DMS79 treated with DMSO at 0.1 percent for 48 hours (cell line): ENCODE measurements at places on chromosomes 7 and 10.

- DNase-seq: peak; percentile 77
These were observed 10.9 kb upstream of the TAS2R39 start for GRCh38 chr7:143172354-143172753.

DNA sequence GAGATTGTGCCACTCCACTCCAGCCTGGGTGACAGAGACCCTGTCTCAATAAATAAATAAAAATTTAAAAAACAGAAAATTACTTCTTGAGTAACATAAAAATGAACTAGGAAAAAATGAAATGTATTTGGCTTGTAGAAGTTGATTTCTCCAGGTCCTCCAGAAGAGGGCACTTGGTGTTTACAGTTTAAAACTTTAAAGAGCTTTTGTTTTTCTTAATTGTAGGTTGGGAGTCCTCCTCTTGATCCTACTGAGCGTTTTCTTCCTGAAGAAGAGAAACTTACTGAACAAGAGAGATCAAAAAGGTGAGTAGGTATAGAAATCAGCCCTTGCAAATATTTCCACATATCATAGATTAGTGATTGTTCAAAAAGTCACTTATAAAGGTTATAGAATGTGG, 16.2 kb downstream of the KIFBP start:
- no peak for DNase-seq

- DNase-seq: no peak
These were observed 912 bp upstream of the OAT start for GRCh38 chr10:124419635-124420034.

DNA sequence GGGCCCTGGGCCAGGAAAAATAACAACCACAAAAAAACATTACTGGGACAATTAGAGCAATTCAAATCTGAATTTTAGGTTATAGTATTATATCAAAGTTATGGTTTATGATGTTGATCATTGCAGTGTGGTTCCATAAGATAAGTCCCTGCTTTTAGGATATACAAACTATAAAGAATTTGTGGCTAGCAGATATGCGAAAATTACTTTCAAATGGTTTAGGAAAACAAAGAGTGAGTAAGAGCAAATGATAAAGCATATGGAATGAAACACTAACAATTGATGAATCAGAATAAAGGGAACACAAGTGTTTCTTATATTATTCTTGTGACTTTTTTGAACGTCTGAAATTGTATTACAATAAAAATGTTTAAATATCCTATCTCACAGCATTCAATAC, 64.4 kb upstream of the HECTD2 start:
- no peak for DNase-seq

DNA sequence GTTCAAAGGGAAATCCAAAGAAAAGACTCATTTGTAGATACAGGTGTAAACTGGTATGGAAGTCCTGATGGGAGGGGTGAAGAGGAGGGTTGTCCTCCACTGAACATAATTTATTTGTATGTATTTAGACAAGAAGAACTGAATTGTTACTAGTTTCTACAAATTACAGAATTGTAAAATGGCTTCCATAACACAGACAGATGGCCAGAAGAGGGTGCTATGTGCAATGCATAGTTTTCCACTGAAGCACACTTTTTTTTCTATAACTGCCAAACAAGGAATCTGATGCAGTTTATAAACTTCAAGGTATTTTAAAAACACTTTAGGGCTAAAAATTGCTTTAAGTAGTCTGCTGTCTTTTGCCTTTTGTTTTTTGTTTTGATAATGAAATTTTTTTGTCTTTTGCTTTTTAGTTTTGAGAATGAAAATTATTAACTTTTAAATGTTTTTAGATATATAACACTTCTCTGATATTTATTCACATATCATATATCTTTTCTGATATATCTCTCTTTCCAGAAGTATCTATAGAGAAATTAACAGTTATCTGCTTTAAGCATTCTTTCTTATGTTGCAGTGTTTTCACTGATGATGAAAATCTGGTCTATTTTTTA, 58.5 kb downstream of the PHYHIPL start:
- DNase-seq: peak; percentile 1

- no peak for DNase-seq
These were observed 7.2 kb downstream of the TNS3 start for GRCh38 chr7:47574482-47575329.

- DNase-seq: peak; percentile 81
These were observed 7.4 kb downstream of the SLC29A3 start for GRCh38 chr10:71326464-71326881.

- DNase-seq: no peak
These were observed 66.9 kb downstream of the ZNRF2 start for GRCh38 chr7:30351286-30351685.

- no peak for DNase-seq
These were observed 11.7 kb downstream of the POLL start for GRCh38 chr10:101576211-101576863.

GRCh38 chr10:132354356-132355094, 22.5 kb downstream of the LRRC27 start:
- no peak for DNase-seq

DNA sequence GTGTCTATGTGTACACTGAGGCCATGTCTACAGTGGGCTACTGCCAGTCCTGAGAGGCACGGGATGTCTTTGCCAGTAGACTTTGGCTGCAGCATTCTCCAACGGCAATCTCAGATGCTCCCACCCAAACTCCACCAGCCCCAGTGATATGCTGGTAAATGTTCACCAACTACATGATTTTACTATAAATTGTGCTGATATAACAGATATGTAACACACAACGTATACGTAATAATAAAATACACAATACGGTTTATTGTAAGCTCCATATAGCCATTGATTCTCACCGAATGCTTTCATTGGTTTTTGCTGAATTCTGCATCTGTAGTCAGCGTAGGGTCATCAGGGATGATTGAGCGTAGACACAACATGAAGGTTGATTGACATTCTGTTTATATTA, 47.3 kb upstream of the C7orf33 start:
- DNase-seq: no peak

- DNase-seq: no peak
These were observed 116.3 kb upstream of the GDF10 start for GRCh38 chr10:47183704-47184041.

DNA sequence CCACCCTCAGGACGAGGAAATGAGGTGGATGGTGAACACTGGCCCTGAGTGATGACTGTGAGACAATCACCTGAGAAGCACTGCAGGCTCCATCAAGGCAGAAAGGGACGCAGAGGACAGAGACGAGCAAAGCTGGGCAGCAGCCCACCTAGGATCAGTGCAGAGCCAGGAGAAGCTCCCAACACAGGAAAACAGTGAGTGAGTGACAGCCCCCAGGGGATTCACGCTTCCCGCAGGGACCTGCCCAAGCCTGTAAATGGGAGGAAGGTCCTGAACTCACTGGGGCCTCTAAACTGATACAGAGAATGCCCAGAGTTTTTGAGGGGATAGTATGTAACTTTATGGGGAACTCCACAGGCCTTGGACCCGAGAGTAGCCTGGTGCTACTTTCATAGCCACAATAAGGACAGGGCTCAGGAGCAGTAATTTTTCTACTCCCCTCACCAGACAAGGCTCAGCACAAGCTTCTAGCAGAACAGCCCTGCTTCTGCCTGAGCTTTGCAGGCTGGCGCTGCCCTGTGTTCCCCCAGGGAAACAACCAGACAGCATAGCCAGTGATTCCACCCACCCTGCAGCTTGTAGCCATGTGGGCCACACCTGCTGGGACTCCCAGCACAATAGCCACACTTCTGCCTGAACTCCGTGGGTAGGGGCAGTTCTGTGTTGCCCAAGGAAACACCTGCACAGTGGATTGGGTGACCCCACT, 708.4 kb downstream of the POM121L12 start:
- no peak for DNase-seq

GRCh38 chr7:46291050-46291438, 370.0 kb upstream of the IGFBP3 start:
- no peak for DNase-seq

- DNase-seq: no peak
These were observed 135.7 kb downstream of the MAGI2 start for GRCh38 chr7:79317728-79318127.

GRCh38 chr10:15462253-15462897, 91.3 kb upstream of the FAM171A1 start:
- DNase-seq: no peak

DNA sequence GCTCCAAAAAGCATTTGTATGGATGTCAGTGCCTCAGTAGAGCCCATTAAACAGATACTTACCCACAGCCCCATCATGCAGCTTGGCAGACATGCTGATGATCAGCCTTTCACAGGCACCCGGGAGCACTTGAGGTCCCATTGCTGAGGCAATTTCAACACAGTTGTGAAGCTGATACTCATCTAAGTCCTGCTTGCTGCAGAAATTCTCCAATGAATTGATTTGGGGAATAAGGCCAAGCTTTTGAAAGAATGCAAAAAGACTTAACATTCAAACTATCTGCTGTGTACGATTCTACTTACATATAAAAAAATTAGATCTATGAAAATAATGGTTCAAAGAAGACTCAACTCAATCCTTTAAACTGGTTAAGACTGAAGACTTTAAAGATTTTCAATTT, 60.5 kb downstream of the LAMB4 start:
- no peak for DNase-seq

DNA sequence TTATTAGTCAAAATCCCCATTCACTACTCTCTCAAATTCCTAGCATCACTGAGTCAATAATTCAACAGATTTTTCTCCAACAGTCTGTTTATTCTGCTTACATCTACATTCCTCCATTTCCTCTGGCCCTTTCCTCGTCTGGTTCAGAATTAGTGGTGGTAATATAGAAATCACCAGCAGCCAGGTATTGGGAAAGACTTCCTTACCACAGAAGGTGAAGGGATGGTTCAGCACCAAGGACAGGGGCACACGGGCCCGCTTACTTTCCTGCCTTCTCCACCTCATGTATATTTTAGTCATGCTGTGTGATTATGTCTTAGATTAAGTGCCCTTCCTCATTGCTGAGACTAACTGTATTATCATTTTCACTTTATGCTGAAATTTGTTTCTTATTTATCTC, 70.4 kb upstream of the APBB1IP start:
- DNase-seq: no peak
